ENCODE measurements at places on chromosomes 6 and 20.
A peak's percentile ranks its signal among the peaks of the same experiment; 100 is the strongest.

DNA sequence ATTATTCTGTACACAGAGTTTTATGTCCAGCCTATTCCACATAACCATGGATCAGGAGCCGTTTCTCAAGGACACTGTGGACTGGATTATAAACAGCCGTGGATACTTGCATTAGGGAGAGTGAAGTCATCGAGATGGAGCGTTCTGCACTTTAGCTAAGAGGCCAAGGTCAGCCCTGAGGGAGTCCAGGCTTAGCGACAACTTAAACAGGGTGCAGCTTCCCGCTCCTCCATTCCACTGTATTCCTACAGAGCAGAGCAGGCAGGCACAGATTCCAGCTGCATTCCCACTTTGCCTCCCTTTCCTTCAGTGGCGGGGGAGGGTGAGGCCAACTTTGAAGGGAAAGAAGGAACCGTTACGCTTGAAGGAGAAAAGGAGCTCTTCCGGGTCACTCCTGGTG is 59.5 kb downstream of the RAMACL start:
- DNase-seq, result no peak

DNA sequence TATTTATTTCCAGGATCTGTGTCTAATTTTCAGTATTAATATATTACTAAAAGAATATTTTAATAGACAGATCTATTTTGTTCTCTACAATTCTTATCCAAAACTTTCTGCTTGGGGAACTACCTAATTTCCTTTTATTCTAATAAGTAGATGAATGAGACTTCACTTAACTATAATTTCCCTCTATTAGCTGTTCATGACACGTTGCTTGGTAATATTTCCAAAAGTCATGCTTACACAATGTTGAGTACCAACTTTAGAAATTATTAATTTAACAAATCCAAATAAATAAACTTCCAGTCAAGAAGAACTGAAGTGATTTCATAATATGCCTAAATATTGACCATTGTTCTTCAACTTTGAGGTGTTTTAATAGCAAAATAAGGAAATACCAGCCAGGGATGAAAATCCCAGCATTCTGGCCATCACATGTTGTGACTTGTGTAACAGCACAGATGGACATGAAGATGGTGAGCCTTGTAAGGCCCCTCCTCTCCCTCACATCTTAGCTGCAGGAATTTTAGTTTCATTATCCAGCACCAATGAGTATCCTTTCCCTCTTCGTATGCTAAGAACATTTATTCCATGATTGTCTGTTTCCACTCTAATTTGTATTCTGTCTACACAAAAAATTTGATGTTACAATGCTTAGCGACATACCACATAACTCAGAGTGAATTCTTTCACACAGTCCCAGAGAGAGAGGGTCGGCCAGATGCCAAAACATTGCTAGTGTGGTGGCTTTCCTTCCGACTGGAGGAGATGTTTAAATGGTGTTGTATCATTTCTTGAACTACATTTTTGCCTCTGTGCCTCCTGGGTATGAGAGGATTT is 137.5 kb downstream of the FOXA2 start:
- DNase-seq, result peak; percentile 14

DNA sequence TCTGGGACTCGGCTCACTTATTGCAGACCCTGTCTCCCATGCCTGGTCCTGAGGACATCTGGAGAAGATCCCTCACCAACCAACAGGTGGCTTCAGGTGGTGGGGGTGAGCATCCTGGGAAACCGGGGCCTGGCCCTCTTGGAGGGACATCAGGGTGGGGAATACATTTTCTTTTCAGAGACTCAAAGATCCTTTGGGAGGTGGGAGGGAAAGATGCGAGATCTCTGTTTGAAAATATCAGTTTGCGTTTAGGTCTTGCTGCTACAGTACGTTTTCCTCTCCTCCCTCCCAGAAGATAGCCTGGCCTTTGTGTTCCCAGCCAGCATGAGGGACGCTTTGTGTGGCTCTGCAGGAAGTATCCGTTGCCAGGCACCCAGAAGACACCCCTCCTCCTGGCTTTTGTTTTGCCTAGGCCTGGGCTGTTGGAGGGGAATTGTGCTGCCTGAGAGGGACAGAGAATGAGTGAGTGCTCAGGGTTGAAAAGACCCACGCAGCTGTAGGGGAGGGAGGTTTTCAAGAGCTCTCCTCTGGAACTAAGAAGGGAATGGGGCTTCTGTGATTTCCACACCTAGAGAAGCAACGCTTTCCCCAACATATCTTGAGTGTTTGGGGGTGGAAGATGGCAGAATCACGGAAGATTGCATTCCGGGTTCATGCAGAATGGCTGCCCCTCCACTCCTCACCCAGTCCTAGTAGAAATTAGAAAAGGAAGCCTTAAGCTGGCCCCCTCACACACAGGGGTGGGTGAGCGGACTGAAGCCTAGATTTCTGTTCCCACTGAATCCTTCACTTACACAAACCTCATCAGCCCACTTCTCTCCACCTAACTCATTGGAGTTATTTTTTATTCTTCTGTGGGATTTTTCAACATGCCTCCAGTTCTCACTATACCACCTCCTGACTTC is 22.0 kb upstream of the SLC2A12 start:
- DNase-seq, result no peak

DNA sequence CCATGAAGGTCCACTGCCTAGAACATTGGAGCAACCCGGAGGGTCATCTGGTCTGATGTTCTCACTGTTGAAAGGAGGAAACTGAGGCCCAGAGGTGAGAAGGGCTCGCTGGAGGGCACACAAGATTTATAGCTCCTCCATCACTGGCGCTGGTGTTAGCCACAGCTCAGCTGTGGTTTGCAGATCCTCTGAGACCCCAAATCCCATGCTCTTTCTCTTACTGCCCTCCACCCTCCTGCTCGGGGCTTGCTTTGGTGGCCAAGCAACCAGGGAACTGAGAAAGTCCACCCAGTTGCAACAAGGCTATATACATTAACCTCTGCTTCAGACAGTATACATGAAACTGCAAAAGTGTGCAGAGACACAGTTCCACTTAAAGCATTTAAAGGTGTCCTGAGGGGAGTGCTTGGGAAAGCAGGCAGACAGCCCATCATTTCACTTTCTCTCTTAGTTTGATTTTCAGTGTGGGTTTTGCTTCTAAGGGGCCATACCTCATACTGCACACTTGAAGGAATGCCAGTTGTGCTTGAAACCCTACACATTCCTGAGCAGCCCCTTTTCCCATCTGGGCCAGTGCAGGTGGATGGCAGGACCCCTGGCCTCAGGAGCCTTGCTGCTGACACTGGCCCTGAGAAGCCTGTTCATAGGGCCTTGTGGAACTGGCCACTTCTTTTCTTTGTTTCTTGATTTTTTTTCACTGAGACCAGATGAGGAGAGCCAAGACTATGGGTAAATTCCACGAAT is 347.6 kb downstream of the CDC5L start:
- DNase-seq, result no peak

DNA sequence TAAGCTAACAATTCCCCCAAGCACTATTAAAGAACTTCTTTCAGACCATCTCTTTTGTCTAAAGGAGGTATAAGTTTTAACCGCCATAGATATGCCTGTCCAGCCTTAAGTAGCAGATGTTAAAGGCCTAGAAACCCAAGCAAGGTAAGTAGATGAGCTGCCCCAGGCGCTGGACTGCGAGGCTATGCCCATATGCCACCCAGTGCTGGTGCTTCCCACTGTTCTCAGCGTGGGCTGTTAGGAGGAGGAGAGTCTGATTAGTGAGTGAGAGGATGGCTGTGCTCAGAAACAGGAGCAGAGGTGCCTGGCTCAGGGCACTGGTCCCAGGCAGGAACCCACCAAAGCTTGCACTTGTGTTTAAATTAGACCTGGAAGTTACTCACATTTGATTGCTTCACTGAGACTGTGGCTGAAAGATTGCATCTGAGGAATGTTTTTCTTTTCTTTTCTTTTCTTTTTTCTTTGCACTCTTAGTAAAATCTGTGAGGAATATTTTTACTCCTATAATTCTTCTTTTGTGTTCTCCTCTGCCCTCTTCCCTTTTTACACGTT is 32.2 kb downstream of the PRPH2 start:
- DNase-seq, result no peak

DNA sequence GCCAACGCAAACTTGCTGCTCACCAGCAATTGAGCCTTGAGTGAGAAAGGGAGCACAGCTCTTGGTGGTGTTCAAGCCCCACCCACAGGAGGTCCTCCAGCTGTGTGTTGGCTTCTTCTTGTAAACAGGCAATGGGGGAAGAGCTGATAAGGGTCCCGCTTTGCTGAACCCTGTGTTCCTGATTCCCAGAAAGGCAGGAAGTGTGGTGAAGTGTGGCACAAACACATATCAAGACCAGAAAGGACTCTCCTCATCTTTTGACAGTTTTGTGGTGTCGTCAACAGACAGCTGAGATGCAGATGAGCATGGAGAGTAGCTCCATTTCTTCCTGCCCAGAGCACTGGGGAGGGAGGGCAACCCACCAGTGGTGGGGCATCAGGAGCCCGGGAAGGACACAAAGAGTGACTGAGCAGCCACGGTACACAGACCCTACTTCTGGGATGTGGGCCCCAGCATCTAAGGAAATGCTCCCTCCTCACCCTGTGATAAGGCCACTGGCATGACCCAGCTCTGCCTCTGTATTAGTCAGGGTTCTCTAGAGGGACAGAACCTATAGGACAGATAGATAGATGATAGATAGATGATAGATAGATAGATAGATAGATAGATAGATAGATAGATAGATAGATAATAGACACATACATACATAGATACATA is 188.9 kb upstream of the TAB2 start:
- no peak for DNase-seq

DNA sequence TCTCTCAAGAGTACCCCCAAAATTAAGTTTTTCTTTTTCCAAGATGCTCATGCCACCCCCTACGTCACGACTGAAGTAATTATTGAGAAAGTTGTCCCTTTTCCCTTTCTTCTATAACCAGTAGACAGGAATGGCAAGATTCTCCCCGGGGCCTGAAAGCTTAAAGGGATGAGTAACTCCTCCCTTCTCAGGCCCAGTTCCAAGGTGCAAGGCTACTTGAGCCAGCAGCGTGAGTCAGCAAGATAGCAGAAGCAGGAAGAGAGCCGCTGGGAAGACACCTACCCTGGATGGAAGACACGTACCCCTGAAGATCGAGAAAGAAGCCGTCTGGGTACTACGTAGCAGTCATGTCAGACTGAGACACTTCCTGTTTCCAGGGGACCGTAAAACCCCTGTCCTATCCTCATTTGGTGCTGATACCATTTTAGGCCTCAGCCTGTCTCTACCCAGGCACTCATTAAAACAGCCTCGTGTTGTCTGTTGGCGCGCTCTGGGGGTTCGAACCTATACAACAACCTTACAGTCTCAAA is 241.0 kb downstream of the ADGRG6 start:
- DNase-seq, result peak; percentile 74

GRCh38 chr20:878511-879307 is 37.4 kb downstream of the ANGPT4 start:
- no peak for DNase-seq

GRCh38 chr6:149929422-149929821 is 6.5 kb upstream of the RAET1G start:
- DNase-seq, result no peak

DNA sequence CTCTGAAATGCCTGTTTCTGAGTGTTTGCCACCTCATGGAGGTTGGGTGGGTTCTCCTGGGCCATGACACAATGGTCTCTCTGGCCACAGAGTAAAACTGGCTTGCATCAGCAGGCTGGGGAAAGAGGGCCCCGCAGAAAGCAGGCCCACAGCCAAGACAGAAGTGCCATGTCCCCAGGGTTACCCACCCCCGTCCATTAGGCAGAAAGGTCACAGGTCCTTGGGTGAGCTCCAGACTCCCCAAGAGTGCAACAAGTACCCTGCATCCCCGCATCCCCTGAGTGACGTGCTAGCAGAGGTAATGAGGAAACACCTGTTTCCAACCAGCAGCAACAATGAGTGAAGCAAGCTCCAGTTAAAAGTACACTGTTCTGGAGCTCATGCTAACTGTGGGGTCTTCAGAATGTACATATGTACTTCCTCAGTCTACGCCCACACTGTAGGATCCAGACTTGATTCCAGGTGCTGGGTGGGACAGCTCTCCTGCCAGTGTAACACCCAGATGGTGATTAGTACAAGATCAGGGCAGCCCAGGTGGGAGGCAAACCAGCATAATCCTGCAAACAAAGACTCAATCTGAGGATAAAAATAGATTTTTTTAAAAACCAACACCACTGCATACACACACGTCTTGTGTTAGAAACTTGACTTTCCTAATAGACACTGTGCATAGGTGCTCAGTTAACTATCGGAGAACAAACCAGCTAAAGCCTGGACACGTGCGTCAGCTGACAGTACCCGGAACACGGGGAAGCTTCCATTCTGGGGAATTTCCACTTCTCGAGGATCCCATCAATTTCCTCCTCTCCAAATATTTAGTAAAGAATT is 31.5 kb downstream of the RRBP1 start:
- no peak for DNase-seq

DNA sequence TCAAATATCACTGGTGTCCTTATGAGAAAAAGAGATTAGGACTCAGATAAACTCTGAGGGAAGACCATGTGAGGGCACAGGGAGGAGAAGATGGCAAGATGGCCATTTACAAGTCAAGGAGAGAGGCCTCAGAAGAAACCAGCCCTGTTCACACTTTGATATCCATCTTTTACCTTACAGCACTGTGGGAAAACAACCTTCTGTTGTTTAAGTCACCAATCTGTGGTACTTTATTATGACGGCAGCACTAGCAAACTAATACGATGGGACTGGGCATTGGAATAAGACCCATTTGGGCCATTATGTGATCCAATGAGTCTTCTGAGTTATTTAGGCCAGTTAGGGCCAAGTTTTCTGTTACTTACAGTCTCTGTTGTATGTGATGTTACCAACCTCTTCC is 26.4 kb upstream of the CD2AP start:
- DNase-seq, result no peak

- DNase-seq, result no peak
Observed at GRCh38 chr6:33673851-33674250, 37.6 kb downstream of the UQCC2 start.

DNA sequence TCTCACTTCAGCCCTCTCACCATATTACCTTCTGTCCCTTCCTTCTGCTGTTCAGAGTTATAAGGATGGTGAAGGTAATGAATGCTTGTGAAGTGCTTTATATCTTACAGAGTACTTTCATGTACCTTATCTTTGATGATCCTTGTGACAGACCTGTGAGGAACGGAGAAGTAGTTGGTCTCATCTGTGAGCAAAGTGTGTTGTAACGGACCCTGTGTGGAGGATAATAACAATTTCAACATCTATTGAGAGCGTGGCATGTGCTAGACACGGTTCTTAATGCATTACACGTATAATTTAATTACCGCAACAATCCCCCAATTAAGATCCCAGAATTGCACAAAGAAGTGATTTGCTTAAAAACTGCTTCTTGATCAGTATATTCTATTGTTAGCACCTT is 124.6 kb downstream of the ANKS1A start:
- no peak for DNase-seq

DNA sequence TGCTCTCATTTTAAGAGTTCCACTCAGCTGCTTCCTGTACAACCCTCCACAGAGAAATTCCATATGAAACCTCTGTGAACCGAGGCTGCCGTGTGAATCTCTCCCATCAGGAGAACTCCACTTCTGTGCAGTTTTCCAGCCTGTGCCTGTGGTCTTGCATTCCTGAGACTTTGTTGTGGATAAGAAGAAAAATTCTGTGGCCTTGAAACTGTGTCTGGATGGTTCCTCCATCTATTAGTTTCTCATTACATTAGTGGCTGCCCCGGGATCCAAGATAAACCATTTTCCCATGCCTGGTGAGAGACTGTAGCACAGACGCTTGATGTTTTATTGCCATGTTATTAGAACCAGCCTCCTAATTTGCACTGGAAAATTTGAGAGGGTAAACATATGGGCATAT is 40.8 kb upstream of the TIAM2 start:
- DNase-seq, result no peak

Data from PC-9 (cell line).